ENCODE measurements at places on chromosomes 11 and 22.

DNA sequence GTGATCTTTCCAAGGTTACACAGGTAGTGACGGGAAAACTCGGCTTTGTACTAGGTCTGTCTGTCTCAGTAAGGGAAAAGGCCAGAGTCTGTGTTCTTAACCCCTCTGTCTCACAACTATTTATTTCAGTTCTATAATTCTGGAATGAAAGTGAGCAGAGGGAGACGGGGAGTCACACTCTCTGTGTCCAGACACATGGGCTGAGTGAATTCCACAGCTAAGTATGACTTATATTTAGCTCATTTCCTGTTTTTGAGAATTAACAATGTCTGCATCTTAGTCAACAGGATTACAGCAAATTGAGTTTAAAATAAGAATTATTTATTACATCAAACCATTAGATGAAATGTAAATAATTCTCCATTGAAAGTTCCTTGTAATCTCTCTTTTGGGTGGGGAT is 62.5 kb upstream of the OR4B1 start:
- no peak for DNase-seq

DNA sequence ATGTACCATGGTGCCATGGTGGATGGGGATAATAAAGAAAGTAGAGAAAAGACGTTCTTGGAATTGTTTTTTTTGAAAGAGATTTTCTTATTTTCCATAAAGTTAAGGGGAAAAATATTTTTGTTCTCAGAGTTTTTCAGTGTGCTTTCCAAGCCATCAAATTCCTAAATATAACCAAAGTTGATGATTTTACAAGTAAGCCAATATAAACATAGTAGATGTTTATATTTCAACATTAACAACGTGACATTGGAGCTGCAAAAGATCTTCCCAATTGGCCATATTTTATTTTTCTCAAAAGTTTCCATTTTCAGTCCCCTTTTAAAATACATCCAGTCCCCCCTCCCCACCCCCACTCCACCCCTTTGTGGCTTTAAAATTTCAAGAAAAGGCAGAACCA is 80.9 kb upstream of the PICALM start:
- DNase-seq = no peak

GRCh38 chr11:17268902-17269301 is 7.6 kb upstream of the NUCB2 start:
- DNase-seq = no peak

DNA sequence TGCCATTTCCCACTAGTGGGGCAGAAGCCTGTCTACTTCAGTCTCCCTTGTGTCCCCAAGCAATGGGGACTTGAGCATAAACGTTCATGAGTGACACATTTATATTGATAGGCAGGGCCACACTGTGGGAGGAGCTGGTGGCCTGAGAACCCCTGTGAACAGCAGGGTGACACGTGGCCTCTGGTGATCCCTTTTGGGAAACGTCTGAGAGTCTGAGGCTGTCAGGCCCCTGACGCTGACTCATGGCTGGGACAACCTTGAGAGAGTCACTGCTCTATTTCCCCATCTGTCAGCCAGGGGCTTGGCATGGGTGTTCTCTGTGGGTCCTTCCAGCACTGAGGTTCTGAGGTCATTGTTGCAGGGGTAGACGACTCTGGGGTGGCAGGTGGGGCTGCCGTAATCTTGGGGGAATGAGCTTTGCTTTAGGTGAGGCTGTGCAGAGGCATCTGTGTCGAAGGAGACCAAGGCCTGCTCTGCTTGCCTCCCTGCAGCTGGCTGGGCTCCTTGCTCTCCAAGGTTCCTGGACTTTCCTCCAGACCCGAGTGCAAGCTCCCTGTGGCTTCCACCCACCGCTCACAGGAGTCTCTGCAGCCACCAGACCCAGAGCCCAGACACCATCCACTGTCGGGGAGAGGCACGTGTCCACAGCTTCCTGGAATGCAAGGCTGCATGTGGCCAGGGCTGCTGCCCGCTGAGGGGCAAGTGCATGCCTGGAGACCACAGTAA is 54.7 kb downstream of the SMIM38 start:
- DNase-seq = peak; percentile 88

DNA sequence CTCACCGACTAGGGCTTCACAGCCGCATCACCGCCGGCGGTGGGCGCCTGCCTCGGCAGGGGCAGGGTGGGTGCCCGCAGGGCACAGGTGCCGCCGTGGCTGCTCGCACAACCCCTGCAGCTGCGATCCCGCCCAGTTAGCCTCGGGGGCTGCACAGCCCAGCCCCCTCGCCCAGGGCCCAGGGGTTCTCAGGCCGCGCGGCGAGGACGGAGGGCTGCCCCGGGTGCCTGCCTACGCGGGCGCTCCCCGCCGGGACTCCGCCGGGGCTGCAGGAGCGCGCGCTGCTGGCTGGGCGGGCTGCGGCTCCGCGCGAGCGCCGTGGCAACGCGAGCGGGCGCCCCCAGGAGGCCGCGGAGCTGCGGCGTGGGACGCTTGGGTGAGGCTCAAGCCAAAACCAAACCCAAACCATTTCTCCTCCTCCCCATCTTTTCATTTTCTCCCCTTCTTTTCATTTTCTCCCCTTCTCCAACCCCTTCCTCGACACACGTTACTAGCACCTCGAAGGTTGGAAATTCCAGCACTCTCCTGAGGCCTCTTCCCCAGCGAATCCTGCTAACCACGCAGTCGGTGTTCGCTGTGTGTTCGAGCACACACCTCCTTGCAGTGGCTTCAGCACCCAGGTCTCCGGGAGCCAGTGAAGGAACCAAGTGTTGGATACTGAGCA is at the start of gene MICAL3:
Gene MICAL3, minus strand, starts transcription at position 286 of the 664 bp plus-strand sequence. CDS start 117,749 bp downstream, outside the sequence.
- peak; percentile 33 for DNase-seq

DNA sequence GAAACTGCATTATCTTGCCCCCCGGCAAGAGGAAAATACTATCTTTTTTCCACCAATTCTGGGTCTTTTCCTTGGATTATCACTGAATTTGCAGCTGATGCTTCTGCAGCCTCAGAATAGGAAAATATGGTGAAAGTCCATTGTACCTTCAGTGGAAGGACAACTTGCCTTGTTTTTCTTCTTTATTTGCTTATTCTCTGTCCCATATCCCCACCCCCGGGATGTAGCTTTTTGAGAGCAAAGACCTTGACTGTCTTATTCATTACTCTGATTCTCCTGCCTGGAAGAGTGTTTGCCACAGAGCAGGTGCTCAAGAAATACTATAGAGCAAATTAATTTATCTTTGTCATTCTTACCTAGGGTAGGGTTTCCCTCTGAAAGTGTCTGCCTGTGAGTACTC is 29.5 kb downstream of the UBASH3B start:
- DNase-seq = no peak

- DNase-seq = no peak
Observed at GRCh38 chr11:4637662-4638047, 378 bp downstream of the OR51D1 start.
